ENCODE measurements at places on chromosomes 2 and 18.

DNA sequence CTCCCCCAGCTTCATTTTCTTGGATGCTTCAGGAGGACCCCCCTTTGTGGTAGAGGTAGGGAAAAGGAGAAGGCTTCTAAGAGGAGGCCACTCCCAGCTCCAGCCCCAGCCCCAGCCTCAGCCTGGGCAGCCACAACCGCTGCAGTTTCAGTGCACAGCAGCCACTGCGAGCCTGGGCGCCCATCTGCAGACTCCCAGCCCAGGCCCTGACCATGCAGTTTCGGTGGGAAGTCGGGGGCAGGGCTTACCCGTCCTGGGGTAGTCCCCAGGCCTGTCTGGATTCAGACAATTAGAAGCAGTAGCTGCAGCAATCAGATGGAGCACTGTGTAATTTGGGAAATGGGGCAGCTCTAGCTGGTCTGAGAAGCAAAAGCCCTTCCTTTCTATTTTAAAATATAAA is 28.6 kb downstream of the ITM2C start:
- DNase-seq = no peak

DNA sequence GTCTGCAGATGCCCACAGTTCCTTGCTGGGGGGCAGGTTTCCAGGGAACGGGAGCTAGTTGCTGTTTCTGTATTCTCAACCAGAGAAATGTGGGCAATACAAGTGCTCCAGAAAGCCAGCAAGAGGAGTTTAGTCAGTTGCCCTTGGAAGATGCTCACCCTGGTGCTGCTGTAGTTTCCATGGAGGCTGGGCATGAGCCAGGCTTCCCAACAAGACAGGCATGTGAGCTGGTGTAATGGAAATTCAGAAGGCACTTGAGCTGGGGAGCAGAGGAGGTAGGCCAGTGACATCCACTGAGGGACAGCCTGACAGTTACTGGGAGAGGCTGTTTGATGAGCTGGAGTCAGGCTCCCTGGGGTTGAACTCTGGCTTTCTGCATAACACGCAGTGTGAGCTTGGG is 7.7 kb downstream of the HK2 start:
- no peak for DNase-seq

GRCh38 chr2:207341112-207341750 is 175.5 kb upstream of the KLF7 start:
- DNase-seq = no peak

DNA sequence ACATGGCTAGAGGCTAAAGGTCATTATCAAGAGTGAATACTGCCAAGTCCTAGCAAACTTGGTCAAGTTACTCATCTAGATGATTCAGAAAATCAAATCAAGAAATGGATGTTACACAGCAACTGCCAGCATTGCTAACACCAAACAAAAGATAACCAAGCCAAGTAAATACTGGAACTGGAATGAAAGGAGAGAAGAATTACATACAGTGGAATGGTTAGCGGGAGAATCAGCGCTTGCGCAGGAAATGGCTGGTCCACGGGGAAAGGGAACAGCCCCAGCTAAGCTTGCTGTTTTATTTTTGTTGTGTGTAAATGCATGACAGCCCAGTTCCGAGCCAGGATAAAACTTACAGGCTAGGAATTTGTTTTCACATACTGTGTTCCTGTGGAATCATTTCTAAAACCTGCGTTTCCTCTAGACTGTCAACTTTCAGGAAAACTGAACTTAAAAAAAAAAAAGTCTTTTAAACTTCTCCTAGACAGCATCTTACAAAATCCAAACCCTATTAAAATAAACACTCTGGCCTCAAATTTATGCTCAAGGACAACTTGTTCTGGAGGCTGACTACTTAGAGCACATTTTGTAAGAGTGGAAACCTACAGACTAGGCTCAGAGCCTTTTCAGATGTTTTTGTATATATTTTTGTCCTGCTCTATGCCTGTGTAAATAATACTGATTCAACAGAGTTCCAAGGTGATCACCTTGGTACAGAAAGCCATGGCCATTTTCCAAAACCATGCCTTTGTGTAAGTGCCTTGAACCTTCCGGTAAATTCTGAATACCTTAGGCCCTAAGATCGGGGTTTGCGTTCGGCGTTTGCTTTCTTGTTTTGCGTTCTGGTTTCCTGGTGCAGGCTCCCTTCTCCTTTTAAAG is 30.7 kb upstream of the TXNDC2 start:
- DNase-seq = no peak

GRCh38 chr2:80643598-80643997 is 339.0 kb upstream of the LRRTM1 start:
- no peak for DNase-seq

- DNase-seq = no peak
Measured at GRCh38 chr2:31080361-31080760, 57.9 kb downstream of the GALNT14 start.

DNA sequence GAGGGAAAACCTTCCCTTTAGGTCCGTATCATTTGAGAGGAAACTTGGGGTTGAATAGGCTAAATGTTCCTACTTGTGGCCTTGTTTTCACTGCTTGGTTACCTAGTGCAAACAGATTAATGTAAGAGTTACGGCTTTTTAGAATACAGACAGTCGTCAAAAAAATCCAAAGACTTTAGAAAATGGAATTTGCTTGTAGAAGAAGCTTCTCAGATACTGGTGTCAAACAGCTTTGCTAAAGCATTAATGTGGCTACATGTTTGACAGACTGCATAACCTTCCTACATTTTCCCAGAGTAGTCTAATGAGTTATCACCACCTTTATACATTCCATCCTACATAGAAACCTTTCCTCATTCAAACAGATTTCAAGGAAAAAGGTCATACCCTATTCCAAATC is 114.6 kb downstream of the FMNL2 start:
- no peak for DNase-seq

GRCh38 chr18:75010278-75010677 is 198.7 kb downstream of the PTGR3 start:
- DNase-seq = no peak

DNA sequence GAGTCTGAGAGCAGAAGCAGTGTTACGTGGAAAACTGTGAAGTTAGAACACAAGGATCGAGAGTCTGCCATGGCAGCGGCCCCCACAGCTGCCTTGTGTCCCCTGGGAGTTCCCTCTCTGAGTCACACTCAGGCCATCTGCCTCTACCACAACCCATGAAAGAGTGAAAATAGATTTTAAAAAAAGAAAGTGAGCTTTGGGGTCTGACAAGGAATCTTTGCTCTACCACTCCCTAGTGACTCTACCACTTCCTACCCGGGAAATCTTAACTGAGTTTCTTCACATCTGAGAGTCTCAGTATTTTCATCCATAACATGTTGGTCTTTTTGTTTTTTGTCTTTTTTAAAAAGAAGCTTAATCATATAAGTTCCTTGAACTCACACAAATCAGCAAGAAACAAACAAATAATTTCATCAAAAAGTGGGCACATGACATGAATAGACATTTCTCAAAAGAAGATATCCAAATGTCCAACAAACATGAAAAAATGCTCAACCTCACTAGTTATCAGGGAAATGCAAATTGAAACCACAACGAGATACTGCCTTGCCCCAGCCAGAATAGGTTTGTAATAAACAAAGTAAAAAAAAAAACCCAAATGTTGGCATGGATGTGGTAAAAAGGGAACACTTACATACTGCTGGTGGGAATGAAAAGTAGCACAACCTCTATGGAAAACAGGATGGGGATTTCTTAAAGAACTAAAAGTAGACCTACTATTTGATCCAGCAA is 2.4 kb upstream of the MSGN1 start:
- DNase-seq = no peak

GRCh38 chr2:157336137-157337010 is 10.8 kb upstream of the ERMN start:
- peak; percentile 7 for DNase-seq

DNA sequence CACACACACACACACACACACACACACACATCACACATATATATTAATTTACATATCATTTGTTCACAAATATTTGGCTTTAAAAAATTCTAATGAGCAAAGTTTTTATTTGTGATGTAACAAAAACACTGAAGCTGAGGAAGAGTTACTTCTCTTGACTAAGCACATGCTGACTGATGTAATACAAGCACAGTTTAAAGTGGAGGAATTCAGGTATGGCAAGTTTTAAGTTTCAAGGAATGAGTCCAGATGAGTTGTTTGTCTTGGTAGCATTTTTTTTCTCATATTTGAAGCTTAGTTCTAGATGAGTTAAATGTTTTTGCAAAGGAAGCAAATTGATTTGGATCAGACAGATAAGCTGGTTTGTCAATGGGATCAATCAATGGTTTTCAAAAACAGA is 20.2 kb upstream of the CALCRL start:
- DNase-seq = no peak

GRCh38 chr2:165825041-165825440 is 31.0 kb upstream of the GALNT3 start:
- no peak for DNase-seq

DNA sequence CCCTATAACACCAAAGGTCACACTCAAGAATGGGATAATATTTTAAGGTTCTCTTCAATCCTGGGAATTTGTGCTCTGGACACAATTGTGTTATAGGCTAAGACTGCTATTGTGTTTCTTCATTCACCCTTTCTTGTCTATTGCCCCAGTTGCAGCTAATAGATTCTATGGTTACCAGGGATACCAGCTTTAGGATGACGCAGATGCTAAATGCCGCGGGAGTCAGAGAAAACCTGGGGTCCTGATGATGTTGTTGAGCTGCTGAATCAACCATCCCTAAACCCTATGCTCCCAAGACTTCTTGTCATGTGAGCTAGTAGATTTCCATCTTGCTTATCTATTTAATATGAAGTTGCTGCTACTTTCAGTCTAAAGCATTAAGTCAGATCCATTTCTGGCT is 5.4 kb downstream of the CRYGD start:
- no peak for DNase-seq

GRCh38 chr2:127083819-127084503 is 23.0 kb downstream of the BIN1 start:
- DNase-seq = peak; percentile 86

- no peak for DNase-seq
Measured at GRCh38 chr2:232104076-232104646, 142.6 kb downstream of the DIS3L2 start.

DNA sequence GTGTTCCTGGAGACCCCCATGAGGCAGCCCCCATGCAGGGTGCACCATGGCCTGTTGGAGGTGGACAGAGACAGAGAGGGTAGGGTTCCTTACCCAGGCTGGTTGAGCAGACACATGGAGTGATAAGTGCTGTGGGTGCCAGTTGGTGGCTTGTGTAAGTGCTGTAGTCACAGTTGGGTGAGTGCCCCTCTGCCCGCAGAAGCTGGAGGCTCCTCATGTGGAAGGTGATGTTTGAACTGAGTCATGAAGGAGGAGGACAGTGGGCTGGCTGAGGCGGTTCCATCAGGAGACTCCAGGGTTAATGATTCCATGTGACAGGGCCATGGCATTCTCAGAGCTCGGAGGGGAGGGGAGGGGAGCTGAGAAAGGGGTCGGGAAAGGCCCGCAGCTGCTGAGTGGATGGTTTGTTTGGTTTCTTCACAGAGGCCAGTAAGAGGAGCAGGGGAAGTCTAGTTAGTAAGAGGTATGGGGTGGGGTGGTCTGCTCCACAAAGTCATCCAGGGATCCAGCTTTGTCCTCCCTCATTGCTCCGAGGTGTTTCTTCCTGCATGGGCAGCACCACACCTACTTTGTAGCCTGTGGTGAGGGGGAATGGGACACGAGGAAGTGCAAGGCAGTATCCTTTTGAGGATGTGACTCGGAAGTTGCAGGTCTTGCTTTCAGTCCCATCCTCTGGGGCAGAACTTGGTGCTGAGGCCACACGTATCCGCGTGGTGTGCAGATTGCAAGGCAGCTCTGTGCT is 13.6 kb downstream of the IMPA2 start:
- no peak for DNase-seq

GRCh38 chr2:239570216-239570925 is 169.6 kb upstream of the HDAC4 start:
- no peak for DNase-seq

- DNase-seq = no peak
Measured at GRCh38 chr2:61371027-61371426, 99.9 kb downstream of the USP34 start.

DNA sequence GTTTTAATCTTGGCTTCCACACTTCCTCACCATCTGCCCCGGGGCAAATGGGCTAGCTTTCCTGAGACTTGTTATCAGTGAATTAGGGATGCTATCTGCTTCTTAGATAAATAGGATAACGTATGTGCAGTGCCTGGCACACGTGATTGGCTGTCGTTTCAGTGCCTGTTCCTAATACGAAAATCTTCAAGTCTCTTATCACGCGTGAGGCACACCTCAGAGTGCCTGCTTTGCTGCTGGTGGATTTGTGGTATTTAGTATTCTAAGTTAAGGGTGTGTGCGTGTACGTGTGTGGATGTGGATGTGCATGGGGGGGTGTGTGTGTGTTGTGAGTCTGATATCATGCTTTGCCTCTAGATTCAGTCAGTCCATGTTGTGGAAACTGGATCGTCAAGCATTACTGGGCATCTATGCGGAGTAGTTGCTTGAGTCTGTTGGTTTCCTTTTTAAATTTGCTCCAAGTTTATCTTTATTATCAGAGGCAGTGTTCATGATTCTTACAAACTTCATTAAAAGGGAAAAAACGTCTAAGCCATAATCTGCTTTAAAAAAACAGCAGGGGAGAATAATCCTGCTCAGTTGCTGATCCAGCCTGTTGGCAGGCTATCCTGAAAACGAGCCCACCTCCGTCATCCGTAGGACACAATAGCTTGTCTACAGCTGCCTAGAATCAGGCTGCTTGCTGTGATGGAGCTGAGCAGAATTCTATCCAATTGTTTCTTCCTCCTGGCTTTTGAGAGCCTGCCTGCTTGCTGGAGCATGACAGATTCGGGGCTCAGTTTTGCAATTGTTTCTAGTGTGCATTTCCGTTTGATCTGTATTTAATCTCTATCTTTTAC is 6.6 kb downstream of the SH3RF3 start:
- no peak for DNase-seq

- no peak for DNase-seq
Measured at GRCh38 chr2:209368406-209368805, 55.4 kb upstream of the MAP2 start.

GRCh38 chr2:61632276-61633169 is 94.4 kb upstream of the XPO1 start:
- DNase-seq = no peak

DNA sequence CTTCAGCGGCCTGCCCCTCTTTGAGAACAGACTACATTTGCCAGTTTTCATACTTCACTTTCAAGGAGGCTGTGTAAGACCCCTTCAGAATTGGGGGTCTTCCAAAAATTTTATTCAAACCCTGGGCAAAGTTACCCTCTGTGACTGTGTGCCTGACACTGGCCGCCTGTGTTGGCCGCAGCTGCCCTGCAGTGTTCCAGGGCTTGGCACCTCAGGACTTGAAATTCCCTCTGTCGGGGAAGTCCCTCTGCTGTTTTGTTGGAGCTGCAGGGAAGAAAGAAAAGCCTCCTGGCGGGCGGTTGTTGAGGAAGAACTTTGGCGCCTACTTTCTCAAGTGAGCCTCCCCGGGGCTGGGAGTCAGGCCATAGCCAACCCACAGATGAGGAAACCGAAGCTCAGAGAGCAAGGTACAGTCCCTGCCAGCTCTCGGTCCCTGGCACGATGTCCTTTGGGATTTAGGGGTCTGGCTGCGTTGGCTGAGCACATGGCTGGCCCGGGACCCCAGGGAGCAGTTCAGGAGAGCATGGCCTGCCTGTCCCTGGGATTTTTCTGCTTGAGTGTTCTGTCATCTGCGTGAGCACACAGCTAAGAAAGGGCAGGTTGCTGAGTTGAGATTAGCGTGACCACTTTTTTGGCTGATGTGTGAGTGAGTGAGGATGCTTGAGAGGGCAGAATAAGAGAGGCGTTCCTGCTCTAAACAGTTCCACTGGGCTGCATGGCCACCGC is 17.9 kb upstream of the ASB1 start:
- no peak for DNase-seq
